ENCODE measurements at places on chromosomes 6 and 20.

DNA sequence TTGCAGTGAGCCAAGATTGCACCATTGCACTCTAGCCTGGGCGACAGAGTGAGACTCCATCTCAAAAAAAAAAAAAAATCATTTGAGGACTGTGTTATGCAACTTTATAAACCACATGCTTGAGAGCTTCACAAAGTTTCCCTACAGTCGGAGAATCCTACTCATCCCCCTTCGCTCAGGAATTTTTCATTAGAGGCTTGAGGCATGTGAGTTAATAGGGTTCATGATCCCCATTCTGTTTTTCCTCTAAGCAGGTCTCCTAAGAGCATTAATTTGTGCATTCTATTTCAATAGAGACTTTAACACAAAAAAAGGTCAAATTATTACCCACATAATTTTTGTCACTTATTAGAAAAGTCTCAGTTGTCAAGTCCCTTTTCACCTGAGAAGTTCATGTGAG, 103.7 kb upstream of the SOX4 start:
- no peak for DNase-seq

GRCh38 chr6:167797011-167797471, 29.7 kb upstream of the AFDN start:
- DNase-seq = no peak

DNA sequence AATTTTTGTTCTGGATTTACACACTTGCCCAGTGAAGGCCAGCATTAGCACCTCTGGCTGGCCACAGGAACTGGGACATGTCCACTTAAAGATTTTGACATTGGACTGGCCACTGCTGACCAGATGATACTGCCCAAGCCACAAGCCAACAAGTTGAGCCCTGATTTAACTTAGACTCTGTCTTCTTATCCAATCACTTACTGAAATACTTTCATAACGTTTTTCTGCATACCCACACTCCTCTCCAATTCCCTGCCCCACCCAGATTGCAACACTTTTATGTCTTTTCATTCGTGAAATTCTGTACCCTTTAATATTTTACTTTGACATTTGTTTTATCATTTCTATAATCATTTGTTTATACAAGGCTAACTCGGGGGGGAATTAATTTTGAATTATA, 170.3 kb upstream of the TAB2 start:
- DNase-seq = no peak

DNA sequence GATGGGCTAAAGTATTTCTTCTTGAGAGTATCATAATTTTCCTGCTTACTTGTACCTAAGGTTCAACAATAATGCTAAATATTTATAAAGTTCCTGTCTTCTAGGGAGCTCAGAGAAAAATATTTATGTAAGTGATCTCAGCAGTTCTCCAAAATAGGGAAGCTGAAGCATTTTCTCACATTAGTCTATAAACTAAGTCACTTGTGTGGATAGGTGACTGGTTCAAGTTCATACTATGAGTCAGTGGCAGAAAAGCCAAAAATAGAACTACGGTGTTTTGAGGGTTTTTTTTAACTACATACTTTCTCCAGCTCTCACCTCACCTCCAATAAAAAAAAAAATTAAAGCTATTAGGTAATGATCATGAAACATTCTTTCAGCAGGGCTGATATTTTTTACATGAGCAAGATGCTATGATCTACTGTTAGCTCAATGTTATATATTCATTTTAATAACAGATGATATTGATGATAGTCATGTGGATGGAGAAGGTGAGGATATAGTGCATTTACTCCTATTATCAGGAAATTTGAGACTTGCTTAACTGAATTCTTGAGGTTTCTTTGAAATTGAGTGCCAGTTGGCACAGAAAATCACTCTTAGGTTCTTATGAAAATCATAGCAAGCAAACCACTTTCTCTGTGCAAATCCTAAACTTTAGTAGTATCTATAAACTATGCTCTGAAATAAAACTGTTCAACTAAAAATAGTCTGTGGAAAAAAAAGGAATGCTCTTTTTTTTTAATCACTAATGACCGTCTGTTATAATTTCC, 4.1 kb upstream of the MOXD1 start:
- no peak for DNase-seq

- DNase-seq = no peak
Observed at GRCh38 chr20:49100972-49101371, 54.9 kb downstream of the CSE1L start.
